ENCODE measurements at places on chromosomes 5 and 9.

GRCh38 chr5:166377756-166378155, 1913.7 kb upstream of the WWC1 start:
- no peak for DNase-seq

DNA sequence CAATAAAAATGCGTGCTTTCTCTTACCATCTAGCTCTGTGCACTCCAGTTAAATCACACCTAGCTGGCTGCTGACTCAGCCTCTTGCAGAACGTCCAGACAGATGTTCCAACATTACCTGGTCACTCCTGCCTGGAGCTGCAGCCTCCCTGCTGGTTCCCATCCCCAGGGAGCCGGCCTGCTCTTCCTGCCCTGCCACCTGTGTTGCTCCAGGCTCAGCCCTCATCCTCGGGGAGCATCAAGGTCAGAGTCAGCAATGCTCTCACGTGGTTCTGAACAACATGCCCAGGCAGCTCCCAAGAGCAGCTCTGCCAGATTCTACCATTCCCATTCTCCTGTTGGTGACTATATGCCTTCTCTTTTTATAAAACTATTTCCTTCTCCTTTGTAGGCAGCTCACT, 81.3 kb downstream of the GADD45G start:
- no peak for DNase-seq

DNA sequence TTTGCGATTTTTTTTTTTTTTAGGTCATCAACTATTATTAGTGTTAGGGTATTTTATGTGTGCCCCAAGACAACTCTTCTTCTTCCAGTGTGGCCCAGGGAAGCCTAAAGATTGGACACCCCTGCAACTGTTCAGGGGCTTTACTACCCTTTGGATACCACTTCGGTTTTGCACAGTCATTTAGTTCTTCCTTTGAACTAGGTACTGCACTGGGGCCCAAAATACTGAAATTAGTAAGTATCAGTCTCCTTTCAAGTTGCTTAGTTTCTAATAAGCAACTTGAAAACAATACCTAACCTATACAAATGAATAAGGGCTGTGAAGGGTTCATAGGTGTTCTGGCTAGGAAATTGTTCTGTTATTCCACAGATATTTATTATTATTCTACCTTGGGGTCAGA, 45.3 kb downstream of the CWC27 start:
- peak; percentile 19 for DNase-seq

DNA sequence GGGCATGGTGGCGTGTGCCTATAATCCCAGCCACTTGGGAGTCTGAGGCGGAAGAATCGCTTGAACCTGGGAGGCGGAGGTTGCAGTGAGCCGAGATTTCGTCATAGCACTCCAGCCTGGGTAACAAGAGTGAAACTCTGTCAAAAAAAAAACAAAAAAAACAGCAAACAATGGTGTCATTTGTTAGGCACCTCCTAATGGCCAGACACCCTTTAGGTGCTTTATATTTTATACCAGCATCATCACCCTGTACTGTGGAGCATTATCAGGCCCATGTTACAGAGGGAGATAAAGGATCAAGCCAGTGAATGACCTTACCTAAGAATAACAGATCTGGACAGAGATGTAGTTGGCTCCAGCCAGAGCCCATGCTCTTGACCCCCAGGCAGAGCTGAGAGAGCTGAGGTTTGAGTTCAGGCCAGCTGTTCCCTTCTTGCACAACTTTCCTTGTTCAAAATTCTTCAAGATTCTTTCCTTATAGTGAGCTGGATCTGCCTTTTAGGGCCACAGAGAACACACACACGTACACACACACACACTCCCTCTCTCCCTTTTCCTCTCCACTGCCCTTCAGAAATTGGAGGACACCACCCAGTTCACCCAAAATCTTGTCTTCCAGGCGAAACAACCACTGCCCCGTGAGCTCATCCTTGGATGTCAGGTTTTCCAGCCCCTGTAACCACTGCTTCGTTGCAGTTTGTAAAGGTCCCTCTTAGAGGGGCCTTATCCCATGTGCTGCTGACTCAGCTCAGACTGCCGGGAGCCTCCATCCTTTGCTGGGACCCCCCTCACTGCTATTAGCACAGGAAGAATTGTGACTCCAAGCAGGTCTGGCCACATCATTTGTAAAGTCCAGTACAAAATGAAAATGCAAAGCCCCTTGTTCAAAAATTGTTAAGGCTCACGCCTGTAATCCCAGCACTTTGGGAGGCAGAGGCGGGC, 10.4 kb upstream of the PTGES start:
- DNase-seq = no peak

GRCh38 chr5:10577371-10578292, 13.8 kb downstream of the ANKRD33B start:
- no peak for DNase-seq

- DNase-seq = no peak
Measured at GRCh38 chr9:114088571-114089170, 10.4 kb downstream of the KIF12 start.

DNA sequence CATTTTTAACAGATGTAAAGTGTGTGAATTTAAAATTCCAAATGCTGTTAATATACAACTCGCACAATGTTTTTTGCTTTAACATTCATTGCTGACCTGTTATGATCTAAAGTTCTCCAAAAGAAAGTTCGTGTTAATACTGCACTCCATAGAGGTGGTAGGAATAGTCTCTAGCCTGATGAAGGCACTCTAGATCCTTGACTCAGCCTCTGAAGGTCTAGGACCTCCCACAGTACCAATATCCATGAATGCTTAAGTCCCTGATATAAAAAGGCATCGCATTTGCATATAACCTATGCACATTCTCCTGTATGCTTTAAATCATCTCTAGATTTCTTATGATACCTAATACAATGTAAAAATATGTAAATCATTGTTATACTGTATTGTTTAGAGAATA, 213.6 kb downstream of the EFNA5 start:
- no peak for DNase-seq

GRCh38 chr9:121196389-121196788, 5.3 kb downstream of the RAB14 start:
- no peak for DNase-seq

DNA sequence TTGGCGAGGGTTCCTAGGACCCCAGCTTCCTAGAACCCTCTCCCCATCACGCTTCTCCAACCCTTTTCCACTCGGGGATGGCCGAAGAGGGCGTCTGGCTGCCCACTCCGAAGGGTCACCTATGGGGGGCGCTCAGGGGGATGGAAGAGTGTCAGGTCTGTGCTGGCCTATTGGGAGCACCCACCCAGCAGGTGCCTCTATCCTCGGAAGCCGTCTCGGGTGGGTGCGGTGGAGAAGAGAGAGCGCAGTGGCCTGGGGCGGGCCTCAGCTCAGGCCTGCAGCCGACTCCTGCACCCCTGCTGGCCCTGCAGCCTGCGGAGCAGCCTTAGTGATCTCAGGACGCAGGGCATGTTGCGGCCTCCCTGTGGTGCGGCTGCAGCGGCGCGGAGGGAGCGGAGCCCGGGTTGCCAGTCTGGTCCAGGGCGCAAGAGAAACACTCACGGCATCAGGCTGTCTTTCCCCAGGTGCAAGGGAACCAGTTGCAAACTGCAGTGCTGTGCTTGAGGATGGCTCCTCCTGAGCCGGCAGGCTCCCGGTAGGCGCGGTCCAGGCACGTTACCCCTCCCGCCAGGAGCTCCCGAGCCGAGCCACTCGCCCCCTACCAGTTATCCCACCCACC, 1.5 kb upstream of the IRX2 start:
- no peak for DNase-seq

- DNase-seq = no peak
Measured at GRCh38 chr5:2557435-2557834, 194.0 kb downstream of the IRX2 start.

DNA sequence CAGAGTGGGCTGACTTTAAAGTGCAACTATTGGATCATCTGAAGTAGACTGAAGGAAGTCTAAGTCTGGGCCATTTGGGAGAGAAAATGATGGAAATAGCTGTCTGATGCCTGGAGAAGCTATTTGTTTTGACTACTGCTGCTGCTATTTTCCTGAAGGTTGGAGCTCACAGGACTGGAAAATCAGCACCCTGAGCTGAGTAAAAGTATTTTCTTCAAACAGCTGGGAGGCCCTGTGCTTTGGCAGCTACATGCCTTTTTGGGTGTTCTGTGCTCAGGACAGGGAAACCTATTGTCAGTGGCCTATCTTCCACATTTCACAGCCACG, 302.6 kb downstream of the ENC1 start:
- DNase-seq = no peak

- no peak for DNase-seq
Measured at GRCh38 chr5:4480528-4481349, 659.4 kb upstream of the ADAMTS16 start.

- DNase-seq = peak; percentile 56
Measured at GRCh38 chr5:96439477-96440184, 6.6 kb upstream of the PCSK1 start.

DNA sequence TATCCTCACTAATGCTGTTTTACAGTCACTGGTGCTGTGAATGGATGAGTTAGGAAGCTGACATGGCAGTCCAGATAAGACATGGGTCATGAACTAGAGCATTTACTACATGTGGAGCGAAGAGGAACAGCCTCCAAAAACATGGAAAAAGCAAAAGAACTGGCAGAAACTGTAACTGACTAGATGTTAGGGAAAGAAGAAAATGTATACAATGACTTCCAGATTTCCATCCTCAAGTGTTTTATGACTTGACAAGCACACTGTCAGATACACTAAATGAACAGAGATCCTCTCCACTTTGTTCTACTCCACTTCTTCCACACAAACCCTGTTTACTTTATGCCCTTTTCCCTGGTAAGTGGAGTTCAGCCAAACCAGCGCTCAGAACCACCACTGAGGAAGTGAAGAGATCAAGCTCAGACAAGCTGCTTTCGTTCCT, 11.5 kb downstream of the HMGCS1 start:
- no peak for DNase-seq

- no peak for DNase-seq
Measured at GRCh38 chr5:138792195-138792790, 39.1 kb downstream of the CTNNA1 start.

DNA sequence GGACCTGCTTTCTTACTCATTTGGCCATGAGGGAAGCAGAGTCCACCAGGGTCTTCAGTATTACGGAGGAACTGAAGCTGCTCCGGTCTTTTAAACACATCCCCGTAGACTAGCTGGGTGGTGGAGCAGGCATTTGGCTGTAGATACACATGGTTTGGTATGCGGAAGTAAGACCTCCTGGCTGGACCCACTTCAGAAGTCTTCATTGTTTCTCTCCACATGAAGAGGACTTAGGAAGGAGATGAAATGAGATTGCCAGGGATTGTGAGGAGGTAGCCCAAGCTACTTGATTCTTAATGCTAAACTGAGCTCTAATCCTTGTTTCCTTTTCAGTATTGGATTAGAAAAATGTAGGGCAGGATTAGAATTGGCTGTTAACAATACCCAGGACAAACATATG, 32.9 kb downstream of the STXBP1 start:
- no peak for DNase-seq

DNA sequence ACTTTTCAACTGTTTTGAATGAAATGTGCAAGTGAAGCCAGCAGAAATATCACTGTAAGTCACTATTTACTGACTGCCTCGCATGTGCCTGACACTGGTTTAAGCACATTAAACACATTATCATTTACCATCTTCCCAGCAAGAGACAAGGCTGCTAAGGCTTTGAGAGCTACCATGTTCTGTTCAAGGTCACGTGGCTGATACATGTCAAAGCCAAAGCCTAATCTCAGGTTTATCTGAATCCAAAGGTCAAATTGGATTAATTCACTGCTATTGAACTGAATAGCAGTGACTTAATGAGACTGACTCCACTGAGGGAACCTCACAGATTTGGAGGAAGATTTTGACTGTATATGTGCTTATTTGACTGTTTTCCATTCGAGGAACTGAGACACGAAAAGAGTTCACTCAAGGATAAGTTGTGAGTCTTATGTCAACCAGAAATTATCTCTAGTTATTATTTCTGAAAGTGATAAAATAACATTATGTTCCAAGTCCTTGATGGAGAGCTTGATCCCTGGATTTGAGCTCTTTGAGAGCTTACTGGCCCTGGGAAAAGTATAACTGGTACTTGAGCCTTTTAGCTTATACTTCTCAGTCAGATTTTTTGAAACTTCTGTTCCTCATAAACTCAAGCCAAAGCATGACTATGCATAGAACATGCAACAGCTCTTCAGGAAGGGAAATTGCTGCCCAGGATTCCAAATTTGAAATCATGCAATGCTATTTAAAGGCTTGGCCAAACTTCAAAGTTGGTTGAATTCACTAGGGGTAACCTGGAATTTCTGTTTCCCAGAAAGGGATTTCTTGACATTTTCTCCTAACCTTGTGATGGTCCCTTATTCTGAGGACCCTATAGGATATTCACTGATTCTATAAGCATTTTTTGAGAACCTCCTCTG, 23.4 kb upstream of the ARHGAP26 start:
- DNase-seq = no peak

DNA sequence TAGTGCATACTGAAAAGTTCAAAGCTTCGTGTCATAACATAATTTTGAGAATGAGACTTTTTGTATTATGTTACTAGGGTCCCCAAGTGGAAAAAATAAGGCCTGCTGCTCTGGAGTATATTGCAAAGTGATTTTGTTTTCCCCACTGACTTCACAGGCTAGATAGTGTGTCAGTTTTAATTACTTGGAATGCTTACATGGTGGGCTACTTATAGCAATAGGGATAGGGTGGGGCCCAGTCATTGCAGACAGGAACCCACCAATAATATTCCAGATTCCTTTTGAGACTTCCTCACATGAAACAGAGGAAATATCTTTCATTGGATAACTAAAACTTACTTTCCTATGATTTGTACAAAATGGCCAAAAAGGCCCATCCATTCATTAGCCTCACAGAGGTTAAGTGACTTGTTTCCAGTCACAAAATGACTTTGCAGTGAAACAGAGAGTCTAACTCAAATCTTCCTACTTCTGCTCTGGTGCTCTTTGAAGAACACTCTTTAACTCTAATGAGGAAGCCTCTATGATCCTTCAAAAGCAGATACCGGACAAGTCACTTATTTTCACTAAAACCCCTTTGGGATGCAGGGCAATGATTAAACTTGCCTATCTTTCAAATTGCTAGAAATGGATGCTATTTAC, 16.2 kb upstream of the MEF2C start:
- DNase-seq = no peak

- no peak for DNase-seq
Measured at GRCh38 chr5:122124766-122125165, 4.6 kb upstream of the ZNF474 start.

GRCh38 chr5:133377736-133378135, 234.6 kb downstream of the FSTL4 start:
- DNase-seq = no peak

- no peak for DNase-seq
Measured at GRCh38 chr5:3230254-3230653, 365.4 kb upstream of the IRX1 start.

DNA sequence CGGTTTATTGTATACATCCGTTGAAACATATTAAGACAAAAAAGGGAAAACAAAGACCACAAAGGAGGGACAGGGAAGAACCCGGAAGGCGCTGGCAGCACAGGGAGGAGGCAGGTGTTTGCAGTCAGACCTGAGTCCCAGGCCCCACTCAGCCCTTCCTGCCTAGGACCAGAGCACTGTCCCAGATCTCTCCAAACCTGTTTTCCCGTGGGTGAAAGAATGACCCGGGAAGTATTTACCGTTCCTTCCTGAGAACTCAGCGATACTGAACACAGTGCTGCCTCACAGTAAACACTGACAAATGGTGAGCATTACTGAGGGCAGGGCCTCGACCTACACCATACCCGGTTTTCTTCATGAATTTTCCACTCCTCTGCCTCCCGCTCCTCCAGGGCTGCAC, 1.2 kb downstream of the ABO start:
- no peak for DNase-seq

- no peak for DNase-seq
Measured at GRCh38 chr9:34891386-34891785, 66.7 kb upstream of the PHF24 start.

Measured in GM12878 (cell line).